MG63 (cell line): ENCODE measurements at places on chromosomes 12 and 14. TPM values are rescaled to one million over a fixed set of nuclear protein-coding genes. Genes with fewer than 3 reads are reported as not detected.

TMEM52B gene
- not detected in 2 replicates for total RNA-seq

RHEBL1 gene
- total RNA-seq = 0.16 TPM in 1 of 2 replicates, not detected in the other

MYBPC1 gene
- total RNA-seq = not detected in 2 replicates

RTL1 gene
- total RNA-seq = not detected in 2 replicates

FGD4 gene
- total RNA-seq = 3.1 and 9.3 TPM in 2 replicates

DPF3 gene
- total RNA-seq = 2.3 and 5.6 TPM in 2 replicates

TEX52 gene
- not detected in 2 replicates for total RNA-seq

NR1H4 gene
- total RNA-seq = not detected in 2 replicates

SLC24A4 gene
- 0.07 TPM in 1 of 2 replicates, not detected in the other for total RNA-seq

TMED10 gene
- 125 and 134 TPM in 2 replicates for total RNA-seq

ATP23 gene
- 11.2 and 16.9 TPM in 2 replicates for total RNA-seq

CRIP2 gene
- 129 and 270 TPM in 2 replicates for total RNA-seq

CCDC175 gene
- not detected in 2 replicates for total RNA-seq

IFNG gene
- total RNA-seq = not detected in 2 replicates

IL22 gene
- not detected in 2 replicates for total RNA-seq

IFNG-AS1 gene
- not detected in 2 replicates for total RNA-seq

RPGRIP1 gene
- total RNA-seq = not detected in 2 replicates

HRK gene
- 0.16 TPM in 1 of 2 replicates, not detected in the other for total RNA-seq

TEX22 gene
- total RNA-seq = 0.22 and 0.63 TPM in 2 replicates

KRT74 gene
- not detected in 2 replicates for total RNA-seq

WSCD2 gene
- not detected in 2 replicates for total RNA-seq

TNFAIP2 gene
- 86.5 and 90.4 TPM in 2 replicates for total RNA-seq

SLCO1B1 gene
- total RNA-seq = not detected in 2 replicates

IL26 gene
- 0.64 and 1.6 TPM in 2 replicates for total RNA-seq
